ENCODE measurements at places on chromosomes 1 and 21. TPM values are rescaled to one million over a fixed set of nuclear protein-coding genes. Genes with fewer than 3 reads are reported as not detected.

GRCh38 chr1:84758968-84759491, 68.8 kb upstream of the SSX2IP start:
- DNase-seq: no peak

The AUNIP gene
- 13.8 TPM for total RNA-seq

DNA sequence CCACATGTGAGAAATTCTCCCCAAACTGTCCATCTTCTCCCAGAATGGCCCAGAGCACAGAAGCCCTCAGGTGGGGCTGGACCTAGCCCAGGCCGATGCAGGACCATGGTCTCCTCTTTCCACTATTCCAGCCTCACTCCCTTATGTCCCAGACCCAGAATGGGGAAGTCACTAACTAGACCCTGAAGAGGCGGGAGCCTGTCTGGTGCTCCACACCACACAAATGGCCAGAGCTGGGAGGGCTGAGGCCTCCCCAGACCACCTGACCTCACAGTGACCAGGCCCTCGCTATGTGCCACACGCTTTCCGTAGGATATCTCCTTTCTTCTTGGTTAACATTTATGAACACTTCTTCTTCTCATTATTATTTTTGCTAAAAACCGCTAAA, 54.9 kb upstream of the EDN2 start:
- no peak for DNase-seq

GRCh38 chr1:3506041-3506440, 51.6 kb downstream of the ARHGEF16 start:
- DNase-seq: no peak

DNA sequence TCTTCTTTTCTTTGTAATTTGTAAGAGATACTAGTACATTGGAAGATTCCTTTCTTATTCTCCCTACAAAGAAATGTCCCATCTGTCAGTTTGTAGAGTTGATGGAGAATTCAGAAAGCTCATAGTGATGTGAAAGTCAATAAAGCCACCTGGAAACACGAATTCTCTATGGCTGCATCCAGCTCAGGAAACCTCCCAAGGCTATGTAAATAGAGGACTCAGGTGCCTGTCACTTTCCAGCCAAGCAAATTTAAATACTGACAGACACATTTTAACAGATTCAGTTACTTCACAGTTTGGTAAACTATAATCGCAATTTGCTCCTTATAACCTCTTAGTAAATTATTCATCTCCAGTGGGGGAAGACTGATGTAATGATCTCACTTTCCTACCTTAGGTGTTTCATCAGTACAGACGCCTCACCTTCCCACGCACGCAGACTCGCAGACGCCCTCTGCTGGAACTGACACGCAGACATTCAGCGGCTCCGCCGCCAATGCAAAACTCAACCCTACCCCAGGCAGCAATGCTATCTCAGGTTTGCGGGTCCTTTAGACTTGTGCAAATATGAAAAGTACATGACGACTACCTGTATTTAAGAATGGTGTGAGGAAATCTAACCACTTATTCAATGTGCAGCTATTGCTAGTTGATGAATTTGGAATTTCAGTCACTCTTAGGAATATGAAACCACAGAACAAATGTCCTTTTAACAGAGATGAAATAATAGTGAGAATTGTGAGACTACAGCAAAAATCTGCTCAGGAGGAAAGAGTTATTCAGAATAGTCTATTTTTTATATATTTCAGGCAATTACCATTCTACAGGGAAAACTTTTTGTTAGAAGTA, 60.6 kb downstream of the PTPRC start:
- peak; percentile 58 for DNase-seq

GRCh38 chr1:91741301-91741700, 144.7 kb downstream of the TGFBR3 start:
- DNase-seq: no peak

GRCh38 chr1:116814926-116815723, 60.9 kb downstream of the CD2 start:
- no peak for DNase-seq

GRCh38 chr1:111732718-111733117, 6.5 kb downstream of the INKA2 start:
- no peak for DNase-seq

DNA sequence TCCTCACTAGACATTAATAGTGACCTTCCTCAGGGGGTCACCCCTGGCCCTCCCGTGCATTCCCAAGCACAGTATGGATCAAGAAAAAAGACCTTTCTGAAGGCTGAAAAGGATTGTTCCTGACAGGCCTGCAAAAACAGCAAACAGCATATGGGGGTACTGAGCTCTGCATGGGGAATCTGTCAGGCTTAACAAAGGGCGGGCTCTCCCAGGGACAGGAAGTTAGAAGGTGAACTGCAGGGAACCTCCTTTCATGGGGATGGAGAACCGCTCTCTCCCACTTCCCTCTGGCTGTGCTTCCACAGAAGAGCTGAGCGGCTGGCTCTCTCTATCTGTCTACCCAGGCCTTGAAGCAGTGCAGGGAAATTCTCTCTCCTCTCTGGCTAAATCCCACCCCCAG, 91.7 kb downstream of the DTL start:
- DNase-seq: no peak

The LYPD8 gene
- not detected for total RNA-seq

GRCh38 chr1:183417772-183418491, at the start of gene NMNAT2:
Gene NMNAT2, minus strand, starts transcription at chr1:183418380. Its CDS starts 113 bp downstream, at chr1:183418267.
- no peak for DNase-seq

The SYCP1 gene
- total RNA-seq: not detected

The SVBP gene
- total RNA-seq: 19.6 TPM

DNA sequence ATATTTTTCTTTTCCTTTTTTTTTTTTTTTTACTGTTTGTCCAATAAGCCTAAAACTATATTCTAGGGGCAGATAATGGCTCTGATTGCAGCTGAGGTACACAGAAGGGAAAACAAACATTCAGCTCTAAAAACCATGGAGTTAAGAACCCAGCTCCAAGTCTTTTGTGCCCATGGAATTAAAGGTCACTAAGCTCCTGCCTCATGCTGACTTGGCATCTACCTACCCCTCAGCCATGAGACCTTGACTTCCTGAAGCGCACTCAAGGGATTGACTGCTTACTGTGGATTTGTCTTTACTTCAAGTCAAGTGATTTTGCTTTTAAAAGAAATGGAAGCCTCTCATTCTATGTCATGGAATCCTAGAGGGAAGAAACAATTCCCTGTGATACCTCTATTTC, 192.3 kb downstream of the AMY1C start:
- no peak for DNase-seq

The RGS18 gene
- 0.48 TPM for total RNA-seq

The HTR6 gene
- total RNA-seq: not detected
